ENCODE measurements at places on chromosomes 4 and X. TPM values are rescaled to one million over a fixed set of nuclear protein-coding genes. Genes with fewer than 3 reads are reported as not detected.

TASL gene
- total RNA-seq: 3.1 TPM

CT45A10 gene
- not detected for total RNA-seq

REELD1 gene
- 0.55 TPM for total RNA-seq

MOB1B gene
- 13.3 TPM for total RNA-seq

SLC16A2 gene
- total RNA-seq: 0.06 TPM

ACOT9 gene
- 27.6 TPM for total RNA-seq

All from activated naive CD8-positive, alpha-beta T cell treated with anti-CD3 and anti-CD28 coated beads, Interleukin-2, amount 10 ng/mL, durations not matched to agents 7 days and 5 days (primary cell).